ENCODE measurements at places on chromosomes 7 and 10.

GRCh38 chr7:49976238-49976637 lies 116.8 kb downstream of the ZPBP start:
- DNase-seq = no peak

- DNase-seq = peak; percentile 88
Measured at GRCh38 chr7:130242198-130243014, 24.3 kb upstream of the CPA2 start.

GRCh38 chr7:65477326-65477725 lies 103.7 kb downstream of the ZNF92 start:
- DNase-seq = peak; percentile 23

DNA sequence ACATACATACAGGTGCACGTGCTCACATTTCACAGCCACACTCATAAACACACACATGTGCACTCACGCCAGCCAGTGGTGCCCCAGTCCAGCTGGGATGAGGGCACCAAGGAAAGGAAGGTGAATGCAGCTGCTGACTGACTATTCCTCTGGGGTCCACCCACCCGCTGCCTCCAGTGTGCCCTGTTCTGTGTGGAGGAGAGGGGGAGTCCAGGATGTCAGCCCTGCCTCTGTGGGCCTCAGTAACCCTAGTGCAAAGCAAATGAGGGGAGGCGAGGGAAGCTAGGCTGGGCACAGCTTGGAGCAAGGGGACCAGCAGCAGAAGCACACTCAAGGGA lies 57.6 kb downstream of the YKT6 start:
- DNase-seq = no peak

DNA sequence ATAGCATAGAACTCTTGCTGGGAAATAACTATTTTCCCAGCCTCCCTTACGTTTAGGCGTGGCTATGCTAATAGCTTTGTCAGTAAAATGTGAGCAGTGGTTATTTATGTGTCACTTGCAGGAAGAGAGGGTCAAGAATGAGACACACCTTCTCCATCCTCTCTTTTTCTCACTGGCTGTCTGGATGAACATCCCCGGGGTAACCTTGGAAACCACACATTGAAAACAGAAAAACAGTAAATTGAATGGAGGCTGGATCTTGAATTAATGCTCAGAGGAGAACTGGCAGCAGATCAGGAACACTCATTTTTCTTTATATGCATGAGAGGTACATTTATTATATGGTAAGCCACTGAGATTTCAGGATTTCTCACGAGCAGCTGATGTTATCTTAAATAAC lies 127.6 kb downstream of the DNAJB9 start:
- DNase-seq = no peak

- DNase-seq = peak; percentile 15
Measured at GRCh38 chr10:13589316-13589715, 2.6 kb downstream of the PRPF18 start.

- DNase-seq = no peak
Measured at GRCh38 chr10:29112827-29113615, 175.8 kb upstream of the LYZL1 start.

- DNase-seq = no peak
Measured at GRCh38 chr10:79932841-79933379, 16.0 kb downstream of the SFTPD start.

DNA sequence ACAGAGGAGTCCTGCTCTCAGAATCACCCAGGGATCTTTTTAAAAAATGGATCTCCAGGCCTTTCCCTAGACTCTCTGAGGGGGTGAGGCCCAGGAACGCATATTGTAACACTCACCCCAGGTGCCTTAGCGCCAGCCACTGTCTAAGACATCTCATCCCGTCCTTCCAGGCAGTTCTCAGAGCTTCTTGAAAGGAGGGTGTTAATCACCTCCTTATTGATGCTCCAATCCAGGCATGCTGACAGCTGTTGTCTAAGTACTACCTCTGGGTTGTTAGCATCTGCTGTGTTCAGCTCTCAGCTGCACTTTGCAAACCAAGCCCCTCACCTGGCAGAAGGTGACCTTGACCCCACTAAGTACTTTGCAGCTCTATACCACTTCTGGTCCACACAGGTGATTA lies 36.0 kb downstream of the KIAA1549 start:
- DNase-seq = no peak

GRCh38 chr10:103284170-103284569 lies 7.2 kb downstream of the INA start:
- peak; percentile 50 for DNase-seq
